Daoy (cell line): ENCODE measurements at places on chromosomes 4 and X. TPM values are rescaled to one million over a fixed set of nuclear protein-coding genes. Genes with fewer than 3 reads are reported as not detected.

APOOL gene
- total RNA-seq: 10.4 and 11.1 TPM in 2 replicates

GYPE gene
- not detected in 2 replicates for total RNA-seq

DIPK2B gene
- not detected in 2 replicates for total RNA-seq

SASH3 gene
- total RNA-seq: not detected in 2 replicates

BMPR1B gene
- total RNA-seq: 1.7 and 2.0 TPM in 2 replicates

GAGE2A gene
- total RNA-seq: 43.6 and 61.7 TPM in 2 replicates

SMIM10L2A gene
- 0.12 and 0.17 TPM in 2 replicates for total RNA-seq

SLAIN2 gene
- total RNA-seq: 25.8 and 28.7 TPM in 2 replicates

LIMCH1 gene
- total RNA-seq: 30.2 and 40.7 TPM in 2 replicates

SEPTIN6 gene
- total RNA-seq: 10.2 and 11.1 TPM in 2 replicates

RAI2 gene
- total RNA-seq: 0.86 TPM in 1 of 2 replicates, not detected in the other

FAM47A gene
- total RNA-seq: not detected in 2 replicates

TCEAL2 gene
- 9.1 and 16.8 TPM in 2 replicates for total RNA-seq

SLC6A14 gene
- total RNA-seq: not detected in 2 replicates

GRPR gene
- total RNA-seq: not detected in 2 replicates

YY2 gene
- total RNA-seq: 0.03 and 0.11 TPM in 2 replicates

ZNF732 gene
- 0.12 and 1.1 TPM in 2 replicates for total RNA-seq

KLHL4 gene
- 2.5 and 2.7 TPM in 2 replicates for total RNA-seq

RAB39B gene
- 0.29 and 0.48 TPM in 2 replicates for total RNA-seq

DRD5 gene
- total RNA-seq: not detected in 2 replicates

CRMP1 gene
- 14.1 and 17.1 TPM in 2 replicates for total RNA-seq

KLHL34 gene
- not detected in 2 replicates for total RNA-seq

ZNF182 gene
- 3.1 and 3.5 TPM in 2 replicates for total RNA-seq

PHEX gene
- total RNA-seq: 0.18 and 1.1 TPM in 2 replicates

TIMP1 gene
- total RNA-seq: 97.1 and 133 TPM in 2 replicates

CD40LG gene
- total RNA-seq: not detected in 2 replicates

ZDHHC15 gene
- 0.06 TPM in 1 of 2 replicates, not detected in the other for total RNA-seq

MTTP gene
- 0.15 and 1.0 TPM in 2 replicates for total RNA-seq

CTAG2 gene
- total RNA-seq: 3.8 and 13.4 TPM in 2 replicates

RRH gene
- not detected in 2 replicates for total RNA-seq

NDNF gene
- total RNA-seq: 0.23 and 0.68 TPM in 2 replicates

HOPX gene
- total RNA-seq: not detected in 2 replicates

RASL11B gene
- total RNA-seq: 1.8 and 2.0 TPM in 2 replicates

SRPX gene
- 18.2 and 28.0 TPM in 2 replicates for total RNA-seq

CLCN4 gene
- total RNA-seq: 4.2 and 8.8 TPM in 2 replicates

FBXO8 gene
- total RNA-seq: 11.5 and 15.8 TPM in 2 replicates

SMR3B gene
- not detected in 2 replicates for total RNA-seq

DNAAF6 gene
- total RNA-seq: not detected in 2 replicates

NOCT gene
- 12.4 and 16.6 TPM in 2 replicates for total RNA-seq

FREM3 gene
- not detected in 2 replicates for total RNA-seq

ADH6 gene
- total RNA-seq: not detected in 2 replicates

FRG1 gene
- 35.1 and 50.2 TPM in 2 replicates for total RNA-seq

SORCS2 gene
- 0.91 and 2.0 TPM in 2 replicates for total RNA-seq

AFP gene
- 0.91 TPM in 1 of 2 replicates, not detected in the other for total RNA-seq

CXCL3 gene
- 0.63 and 1.8 TPM in 2 replicates for total RNA-seq

CXCL8 gene
- total RNA-seq: 166 and 198 TPM in 2 replicates

REST gene
- 13.1 and 13.6 TPM in 2 replicates for total RNA-seq
